Muscle of leg (tissue), 16 donors: ENCODE measurements at places on chromosomes 1 and 21. TPM values are rescaled to one million over a fixed set of nuclear protein-coding genes. Genes with fewer than 3 reads are reported as not detected.
A peak's percentile ranks its signal among the peaks of the same experiment; 100 is the strongest.

CHRM3 gene
- 0.87 TPM for polyA plus RNA-seq

PLEKHA6 gene
- polyA plus RNA-seq: 4.7 TPM

NUAK2 gene
- 0.41 TPM for polyA plus RNA-seq

PLA2G5 gene
- 0.10 TPM for polyA plus RNA-seq

CRNN gene
- polyA plus RNA-seq: not detected

GRCh38 chr1:75797273-75797588 lies 549 bp downstream of the MSH4 start:
- DNase-seq: no peak

GRCh38 chr1:234321231-234321630 lies 52.0 kb upstream of the COA6 start:
- DNase-seq: no peak

GRCh38 chr1:112707221-112708001 lies 484 bp upstream of the RHOC start:
- peak; percentile 94 for DNase-seq

DNA sequence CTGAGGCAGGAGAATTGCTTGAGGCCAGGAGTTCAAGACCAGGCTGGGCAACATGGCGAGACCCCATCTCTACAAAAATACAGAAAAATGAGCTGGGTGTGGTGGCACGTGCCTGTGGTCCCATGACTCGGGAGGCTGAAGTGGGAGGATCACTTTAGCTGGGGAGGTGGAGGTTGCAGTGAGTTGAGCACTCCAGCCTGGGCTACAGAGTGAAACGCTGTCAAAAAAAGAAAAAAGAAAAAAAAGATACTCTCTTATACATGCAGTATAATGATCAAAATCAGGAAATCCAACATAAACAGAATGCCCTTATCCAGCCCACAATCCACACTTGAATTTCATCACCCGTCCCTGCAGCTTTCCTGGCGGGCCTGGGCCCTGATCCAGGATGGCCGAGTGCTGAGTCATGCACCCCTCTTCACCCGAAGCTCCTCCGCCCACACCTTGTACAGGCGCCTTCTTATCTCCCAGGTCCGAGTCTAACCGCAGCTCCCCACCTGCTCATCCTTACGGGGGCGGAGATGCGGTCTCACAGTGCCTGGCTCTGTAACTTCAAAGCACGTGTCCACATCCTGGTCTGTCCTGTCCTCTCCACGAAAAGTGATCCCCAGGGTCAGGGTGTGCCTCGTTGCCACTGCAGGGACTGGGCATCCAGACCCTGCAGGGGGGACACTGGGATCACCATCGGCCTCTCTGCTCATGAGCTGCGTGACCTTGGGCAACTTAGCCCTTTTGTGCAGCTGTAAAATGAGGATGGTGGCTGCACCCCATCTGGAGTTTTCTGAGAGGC lies 120.2 kb upstream of the SLC45A1 start:
- DNase-seq: no peak

DNA sequence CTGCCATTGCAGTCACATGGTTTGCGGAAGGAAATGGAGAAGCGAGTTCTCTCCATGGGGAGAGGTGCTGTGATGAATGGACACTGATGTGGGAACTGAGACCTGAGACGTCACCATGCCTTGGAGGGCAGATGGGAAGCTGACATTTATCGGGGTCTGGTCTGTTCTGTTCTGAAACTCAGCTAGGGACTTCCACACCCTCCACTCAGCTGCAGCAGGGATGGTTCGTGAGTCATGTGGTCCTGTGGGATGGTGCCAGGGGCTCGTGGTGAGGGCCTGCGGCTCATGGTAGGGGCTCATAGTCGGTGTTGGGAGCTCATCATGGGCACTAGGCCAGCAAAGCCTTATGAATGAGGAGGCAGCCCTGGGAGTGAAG lies 6.1 kb downstream of the GPR137B start:
- no peak for DNase-seq

- no peak for DNase-seq
Measured at GRCh38 chr1:65964123-65964522, 171.4 kb downstream of the PDE4B start.

LIN28A gene
- not detected for polyA plus RNA-seq

AUNIP gene
- 0.76 TPM for polyA plus RNA-seq

NBPF4 gene
- polyA plus RNA-seq: 0.05 TPM

CLCA4 gene
- not detected for polyA plus RNA-seq

DNA sequence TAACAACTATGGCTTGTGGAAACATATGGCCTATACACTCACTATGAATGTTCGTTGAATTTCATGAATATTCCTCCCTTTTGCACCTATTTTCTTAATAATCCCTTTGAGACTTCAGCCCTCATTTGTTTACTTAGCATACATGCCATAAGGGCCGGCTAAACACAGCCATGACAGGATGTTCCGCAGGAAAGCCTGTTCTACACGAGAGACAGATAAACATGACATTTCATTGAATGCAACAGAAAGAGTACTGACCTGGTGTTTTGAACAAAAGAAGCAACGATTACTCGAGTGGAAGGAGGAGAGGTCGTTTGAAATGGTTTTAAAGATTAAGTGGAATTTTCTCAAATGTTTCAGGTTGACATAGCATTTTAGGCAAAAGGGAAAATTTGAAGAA lies 459.5 kb upstream of the CXADR start:
- DNase-seq: no peak

GRCh38 chr1:93447481-93448291 lies at the start of gene FNBP1L:
Gene FNBP1L (plus strand): TSS chr1:93448118. CDS start chr1:93448282, 164 bp downstream.
- DNase-seq: peak; percentile 93

GRCh38 chr1:156080863-156081179 lies 1.4 kb downstream of the MEX3A start:
- no peak for DNase-seq

GRCh38 chr1:43440358-43440757 lies 13.4 kb downstream of the HYI start:
- no peak for DNase-seq

WDR64 gene
- polyA plus RNA-seq: 0.06 TPM

DNAJC28 gene
- 2.5 TPM for polyA plus RNA-seq

CHIT1 gene
- 0.57 TPM for polyA plus RNA-seq

DNA sequence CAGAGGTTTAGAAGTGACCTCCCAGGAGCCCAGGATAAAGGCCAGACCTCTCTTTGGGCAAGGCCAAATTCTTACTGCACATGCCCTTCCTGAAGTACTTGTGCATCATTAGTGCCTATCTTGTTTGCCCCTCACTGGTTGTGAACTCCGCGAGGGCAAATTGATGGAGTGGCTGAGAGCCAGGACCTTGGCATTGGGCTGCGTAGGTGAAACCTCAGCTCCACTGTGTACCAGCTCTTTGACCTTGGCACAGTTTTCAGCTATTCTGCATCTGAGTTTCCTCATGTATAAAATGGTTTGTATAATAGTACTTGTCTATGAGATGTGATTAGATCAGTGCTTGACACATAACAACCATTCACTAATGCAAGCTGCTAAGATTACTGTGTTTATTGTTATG lies 11.5 kb downstream of the OTUD3 start:
- DNase-seq: no peak

- DNase-seq: no peak
Measured at GRCh38 chr1:201721082-201722049, 107.6 kb upstream of the IPO9 start.

SRGAP2C gene
- 24.5 TPM for polyA plus RNA-seq

DNA sequence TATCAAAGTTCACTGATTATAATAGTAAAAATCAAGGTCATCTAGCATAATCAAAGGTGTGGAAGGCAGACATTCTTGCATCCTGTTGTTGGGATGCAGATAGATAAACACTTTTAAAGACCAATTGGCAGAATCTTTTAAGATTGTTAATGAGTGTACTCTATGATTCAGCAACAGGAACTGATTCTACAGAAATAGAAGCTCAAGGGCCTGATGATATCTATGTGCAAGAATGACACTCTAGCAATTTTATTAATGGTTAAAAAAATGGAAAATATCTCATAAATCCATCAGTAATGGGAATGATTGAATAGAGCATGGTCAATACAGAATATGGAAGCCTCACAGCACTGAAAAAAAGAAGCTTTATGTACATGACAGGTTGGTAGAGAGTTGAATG lies 2.2 kb upstream of the ATP1A4 start:
- no peak for DNase-seq

- no peak for DNase-seq
Measured at GRCh38 chr1:168664069-168664834, 64.8 kb downstream of the DPT start.

MAP3K21 gene
- polyA plus RNA-seq: 0.08 TPM

USH2A gene
- 0.08 TPM for polyA plus RNA-seq

ASCL5 gene
- 0.31 TPM for polyA plus RNA-seq

DNA sequence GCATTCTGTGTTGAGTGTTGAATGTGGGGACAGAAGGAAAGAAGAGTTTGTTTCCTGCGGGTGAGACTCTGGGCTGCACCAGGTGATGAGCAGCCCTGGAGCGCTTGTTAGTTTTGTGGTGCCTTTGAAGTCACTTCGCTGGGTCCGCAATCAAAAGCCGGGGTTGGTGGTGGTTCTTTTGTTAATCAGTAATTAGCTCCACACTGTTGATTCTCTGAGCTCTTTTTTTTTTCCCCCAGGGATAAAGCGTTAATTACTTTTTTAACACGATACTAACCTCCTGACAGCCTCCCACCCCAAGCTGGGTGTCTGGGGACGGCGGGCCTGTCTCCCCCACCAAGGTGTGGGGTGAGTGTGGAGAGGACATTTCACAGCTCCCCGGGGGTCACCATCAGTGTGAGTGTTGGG lies 56.6 kb downstream of the AGPAT3 start:
- no peak for DNase-seq

- no peak for DNase-seq
Measured at GRCh38 chr1:99306644-99307043, 42.4 kb downstream of the PLPPR4 start.

DNA sequence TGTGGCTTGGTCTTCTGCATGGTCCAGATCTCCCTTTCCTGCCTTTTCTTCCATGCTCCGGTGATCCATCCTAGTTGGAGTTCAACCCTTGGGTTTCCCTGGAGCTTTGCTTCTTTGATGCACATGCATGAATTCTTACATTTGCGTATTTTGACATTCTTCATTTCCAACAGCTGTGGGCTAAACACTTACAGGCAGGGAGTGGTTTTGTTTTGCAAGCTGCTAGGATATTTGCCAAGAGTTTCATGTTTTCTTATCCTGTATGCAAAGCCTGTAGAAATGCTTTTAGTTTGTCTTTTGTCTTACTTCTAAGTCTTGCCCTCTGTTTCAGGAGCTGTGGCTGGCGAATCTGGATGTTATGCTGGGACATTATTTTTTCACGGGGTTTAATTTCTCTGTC lies 90.3 kb upstream of the PAXBP1 start:
- DNase-seq: peak; percentile 85
